Stimulated activated CD4-positive, alpha-beta T cell treated with anti-CD3 and anti-CD28 coated beads, TNF-alpha, amount 100 ng/mL, for 1 hour (primary cell): ENCODE measurements at places on chromosomes 11 and 22.

- DNase-seq: no peak
Measured at GRCh38 chr11:114293201-114293711, 2.9 kb upstream of the NNMT start.

DNA sequence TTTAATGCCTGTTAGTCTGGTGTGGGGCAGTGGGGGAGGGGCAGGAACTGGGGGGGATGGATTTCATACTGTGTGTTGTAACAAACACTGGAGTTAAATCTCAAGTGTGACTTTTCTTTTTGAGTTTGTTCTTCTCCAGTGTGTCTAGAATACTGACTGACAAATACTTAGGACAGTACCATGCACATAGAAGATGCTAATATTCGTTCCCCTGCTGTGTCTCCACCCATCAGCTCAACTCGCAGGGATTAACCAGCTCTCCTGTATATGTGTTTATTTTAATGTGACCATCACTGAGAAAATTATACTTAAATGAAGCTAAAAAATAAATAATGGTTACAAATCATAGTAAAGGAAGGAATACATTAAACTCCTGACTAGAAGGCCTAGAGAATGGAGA is 150.9 kb upstream of the E2F8 start:
- DNase-seq: no peak

DNA sequence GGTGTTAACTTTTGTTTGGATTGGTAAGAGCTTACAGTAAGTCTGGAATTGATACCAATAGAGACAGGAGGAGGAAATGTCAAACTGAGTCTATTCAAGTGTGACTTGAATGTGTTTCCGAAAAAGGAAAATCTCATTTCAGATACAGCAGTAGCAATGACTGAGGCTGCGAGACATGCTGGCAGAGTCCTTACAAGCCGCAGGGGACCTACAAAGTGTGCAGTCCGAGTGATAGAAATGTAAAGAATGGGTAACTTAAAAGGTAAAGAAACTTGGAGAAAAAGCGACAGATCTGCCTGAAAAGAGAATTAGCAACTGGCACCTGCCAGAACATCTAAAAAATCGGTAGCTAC is 444 bp downstream of the CWF19L2 start:
- no peak for DNase-seq

GRCh38 chr11:6438979-6439571 is 1.7 kb downstream of the HPX start:
- DNase-seq: no peak

DNA sequence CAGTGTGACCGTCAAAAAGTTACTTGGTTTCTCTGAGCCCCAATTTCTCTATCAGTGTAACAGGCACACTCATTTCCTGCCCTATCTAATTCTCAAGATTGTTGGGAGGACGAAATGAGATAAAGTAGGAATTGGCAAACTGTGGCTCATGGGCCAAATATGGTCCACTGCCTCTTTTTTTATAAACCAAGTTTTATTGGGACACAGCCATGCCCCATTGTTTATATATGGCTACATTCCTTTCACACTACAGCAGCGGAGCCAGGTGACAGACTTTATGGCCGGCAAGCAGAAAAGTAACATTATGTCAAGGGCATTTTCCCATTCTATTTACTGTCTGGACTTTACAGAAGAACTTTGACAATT is 116.7 kb upstream of the TIMP3 start:
- DNase-seq: no peak

- no peak for DNase-seq
Measured at GRCh38 chr11:119844808-119845207, 115.8 kb upstream of the NECTIN1 start.

GRCh38 chr11:72621008-72621610 is 53.1 kb downstream of the PDE2A start:
- no peak for DNase-seq

DNA sequence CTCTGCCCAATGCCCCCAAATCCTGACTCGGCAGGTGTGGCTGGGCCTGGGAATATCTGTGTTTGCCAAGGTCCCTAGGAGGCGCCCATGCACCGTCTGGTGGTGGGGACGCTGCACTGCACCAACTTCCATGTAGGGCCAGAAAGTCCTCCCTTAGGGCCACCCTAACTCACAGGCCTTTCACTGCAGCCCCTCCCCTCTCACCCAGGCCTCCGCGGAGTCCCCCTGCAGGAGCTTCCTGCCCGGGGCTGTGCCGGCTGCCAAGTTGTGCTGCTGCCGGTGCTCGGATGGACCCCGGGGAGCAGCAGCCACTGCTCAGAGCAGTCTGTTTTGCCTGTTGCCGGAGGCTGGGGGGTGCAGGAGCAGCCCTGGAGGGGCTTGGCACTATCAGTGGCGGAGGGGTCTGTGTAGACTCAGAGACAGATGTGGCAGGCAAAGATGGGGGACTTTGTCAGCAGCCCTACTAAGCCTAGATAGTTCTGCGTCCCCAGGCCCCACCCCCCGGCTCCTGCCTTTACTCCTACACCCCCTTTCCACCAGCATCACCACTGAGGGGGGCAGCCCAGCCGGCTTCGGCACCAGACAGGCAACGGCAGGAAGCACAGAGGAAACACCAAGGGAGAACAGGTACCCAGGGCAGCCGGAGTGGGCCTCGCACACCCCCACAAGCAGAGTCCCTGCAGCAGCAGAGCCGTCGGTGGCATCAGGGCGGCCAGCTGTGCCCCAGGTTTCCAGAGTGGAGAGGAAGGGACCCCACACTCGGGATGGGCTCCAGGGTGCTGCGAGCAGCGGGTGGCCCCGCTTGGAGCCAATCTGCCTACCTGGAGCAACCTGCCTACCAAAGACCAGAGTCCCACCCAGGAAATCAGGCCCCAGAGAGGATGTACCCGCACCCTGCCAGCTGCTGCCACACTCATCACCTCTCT is 124.3 kb downstream of the TRIM29 start:
- DNase-seq: no peak

DNA sequence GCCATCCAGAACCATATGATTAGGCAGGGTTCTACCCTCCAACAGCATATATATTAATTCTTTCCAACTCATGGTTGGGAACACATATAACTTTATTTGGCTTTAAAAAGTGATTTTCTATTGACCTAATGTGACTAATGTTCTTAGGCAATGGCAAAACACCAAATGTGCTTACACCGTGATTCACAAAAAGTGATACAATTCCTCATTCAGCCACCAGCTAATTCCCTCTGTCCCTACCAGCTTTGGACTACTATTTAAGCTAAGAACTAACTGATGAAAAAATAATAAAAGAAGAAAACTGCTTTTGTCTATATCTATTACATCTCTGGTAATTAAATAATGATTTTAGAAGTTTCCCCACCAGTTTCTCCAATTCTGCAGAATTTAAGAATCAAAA is 4.7 kb downstream of the CTSC start:
- DNase-seq: no peak

DNA sequence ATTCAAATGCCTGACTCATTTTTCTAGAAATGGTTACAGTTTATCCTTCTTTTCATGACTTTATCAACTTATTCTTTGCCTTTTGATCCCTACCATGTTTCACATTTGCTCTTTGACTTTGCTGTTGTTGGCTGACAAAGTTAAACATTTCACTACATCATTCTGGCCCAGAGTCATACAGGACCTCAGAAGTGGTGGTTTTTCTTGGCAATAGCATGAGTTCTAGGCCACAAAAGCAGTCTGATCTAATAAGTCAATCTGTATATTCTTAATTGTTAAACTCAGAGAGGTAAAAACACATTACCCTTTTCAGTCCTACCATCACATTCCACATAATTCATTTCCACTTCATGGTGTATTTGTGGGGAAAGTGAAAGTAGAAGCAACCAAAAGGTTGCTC is 763.2 kb upstream of the TENM4 start:
- no peak for DNase-seq

DNA sequence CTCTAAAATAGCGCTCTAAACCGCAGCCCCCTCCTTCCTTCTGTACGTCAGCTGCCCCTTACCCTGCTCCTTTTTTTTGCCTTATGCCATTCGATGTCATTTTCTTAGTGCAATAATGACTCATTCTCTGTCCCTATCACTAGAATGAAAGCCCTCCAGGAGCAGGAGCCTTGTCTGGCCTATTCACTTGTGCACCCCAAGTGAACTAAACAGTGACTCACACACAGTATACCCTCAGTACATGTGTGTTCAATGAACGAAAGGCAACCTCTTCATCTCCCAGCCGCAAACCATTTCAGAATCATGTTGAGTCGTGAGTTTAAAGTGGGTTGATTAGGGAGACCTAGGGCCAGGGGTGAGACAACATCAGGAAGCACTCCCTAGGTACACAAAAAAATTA is 50.7 kb upstream of the SPATA19 start:
- no peak for DNase-seq

GRCh38 chr11:82738091-82738490 is 4.4 kb upstream of the FAM181B start:
- no peak for DNase-seq

DNA sequence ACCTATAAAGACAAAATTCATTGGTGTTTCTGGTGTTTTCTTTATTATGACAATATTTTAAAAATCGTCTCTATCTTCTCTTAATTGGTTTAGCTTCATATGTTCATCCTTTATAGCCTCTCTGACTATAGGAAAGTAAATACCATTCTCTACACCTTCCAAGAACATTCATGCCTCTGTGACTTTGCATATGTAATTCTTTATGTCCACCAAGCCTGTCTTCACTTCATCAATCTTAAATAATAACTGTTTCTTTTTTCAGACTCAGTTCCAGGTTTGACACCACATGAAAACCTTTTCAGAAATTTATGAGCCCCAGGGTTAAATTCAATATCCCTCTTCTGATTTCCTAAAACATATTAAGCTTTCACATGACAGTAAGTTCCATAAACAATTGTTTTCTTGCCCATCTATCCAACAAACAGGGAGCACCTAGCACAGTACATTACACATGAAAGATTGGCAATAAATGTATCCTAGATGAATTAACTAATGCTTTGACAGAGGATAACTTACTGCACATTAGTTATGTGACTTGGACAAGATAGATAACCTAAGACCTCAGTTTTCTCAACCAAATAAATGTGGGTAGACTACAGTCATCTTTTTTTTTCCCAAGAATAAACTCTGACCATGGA is 886.1 kb downstream of the LRRC4C start:
- DNase-seq: no peak

- no peak for DNase-seq
Measured at GRCh38 chr11:14312736-14313438, 46.1 kb downstream of the RRAS2 start.
